ENCODE measurements at places on chromosomes 7 and 10. TPM values are rescaled to one million over a fixed set of nuclear protein-coding genes. Genes with fewer than 3 reads are reported as not detected.

Gene TSPAN13
- 0.40 TPM for total RNA-seq

Gene AKR1C3
- 6.0 TPM for total RNA-seq

Gene PTF1A
- not detected for total RNA-seq

Gene GDF2
- not detected for total RNA-seq

Gene PAPOLB
- total RNA-seq, result not detected

Gene FBH1
- total RNA-seq, result 61.6 TPM

DNA sequence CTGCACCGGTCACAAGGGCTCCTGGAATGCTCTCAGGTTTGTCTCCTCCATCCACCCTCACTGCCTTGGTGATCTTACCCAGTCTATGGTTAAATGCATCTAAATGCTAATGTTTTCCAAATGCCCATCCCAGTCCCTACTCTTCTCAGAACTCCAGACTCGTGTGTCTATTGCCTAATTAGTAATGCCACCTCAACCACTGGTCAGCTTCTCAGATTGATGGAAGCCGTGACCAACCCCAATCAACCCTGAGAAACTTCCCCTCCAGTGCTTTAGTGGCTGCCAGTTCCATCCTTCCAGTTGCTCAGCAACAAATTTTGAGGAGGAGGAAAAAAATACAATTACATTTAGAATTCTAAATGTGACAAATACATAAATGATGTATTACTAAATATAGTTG, 18.6 kb downstream of the NUDCD3 start:
- DNase-seq, result no peak

DNA sequence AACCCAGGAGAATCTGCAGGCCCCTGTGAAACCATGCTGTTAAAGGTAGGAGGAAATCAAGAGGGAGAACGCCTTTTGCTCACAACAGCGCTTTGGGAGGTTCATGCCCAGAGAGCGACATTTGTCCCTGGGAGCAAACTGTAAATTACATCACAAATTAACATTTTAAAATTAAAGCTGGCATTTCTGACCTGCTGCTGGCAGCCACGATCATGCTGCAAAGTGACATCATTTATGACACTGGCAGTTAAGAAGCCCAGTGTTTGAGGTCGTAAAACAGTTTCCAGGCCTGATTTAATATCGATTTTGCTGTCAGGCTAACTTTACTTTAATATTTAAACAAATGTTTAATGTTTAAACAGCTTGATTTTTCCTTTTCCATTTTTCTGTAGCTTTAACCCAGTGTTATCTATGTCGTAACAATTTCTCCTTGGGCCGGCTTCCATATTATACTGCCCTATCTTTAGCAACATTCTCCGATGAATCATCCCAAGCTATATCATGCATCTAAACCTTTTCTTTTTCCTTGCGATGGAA, 86.5 kb upstream of the NPVF start:
- DNase-seq, result no peak

GRCh38 chr7:25698451-25699113, 453.4 kb upstream of the NFE2L3 start:
- DNase-seq, result no peak

GRCh38 chr7:98284335-98285036, 3.0 kb downstream of the BRI3 start:
- no peak for DNase-seq

GRCh38 chr10:30384701-30385201, 35.7 kb upstream of the MTPAP start:
- no peak for DNase-seq

- DNase-seq, result peak; percentile 48
Measured at GRCh38 chr7:128869138-128869943, 6.7 kb downstream of the ATP6V1F start.

GRCh38 chr7:20906801-20907453, 120.2 kb upstream of the SP8 start:
- no peak for DNase-seq

GRCh38 chr7:112572669-112573301, 92.0 kb downstream of the LSMEM1 start:
- no peak for DNase-seq

DNA sequence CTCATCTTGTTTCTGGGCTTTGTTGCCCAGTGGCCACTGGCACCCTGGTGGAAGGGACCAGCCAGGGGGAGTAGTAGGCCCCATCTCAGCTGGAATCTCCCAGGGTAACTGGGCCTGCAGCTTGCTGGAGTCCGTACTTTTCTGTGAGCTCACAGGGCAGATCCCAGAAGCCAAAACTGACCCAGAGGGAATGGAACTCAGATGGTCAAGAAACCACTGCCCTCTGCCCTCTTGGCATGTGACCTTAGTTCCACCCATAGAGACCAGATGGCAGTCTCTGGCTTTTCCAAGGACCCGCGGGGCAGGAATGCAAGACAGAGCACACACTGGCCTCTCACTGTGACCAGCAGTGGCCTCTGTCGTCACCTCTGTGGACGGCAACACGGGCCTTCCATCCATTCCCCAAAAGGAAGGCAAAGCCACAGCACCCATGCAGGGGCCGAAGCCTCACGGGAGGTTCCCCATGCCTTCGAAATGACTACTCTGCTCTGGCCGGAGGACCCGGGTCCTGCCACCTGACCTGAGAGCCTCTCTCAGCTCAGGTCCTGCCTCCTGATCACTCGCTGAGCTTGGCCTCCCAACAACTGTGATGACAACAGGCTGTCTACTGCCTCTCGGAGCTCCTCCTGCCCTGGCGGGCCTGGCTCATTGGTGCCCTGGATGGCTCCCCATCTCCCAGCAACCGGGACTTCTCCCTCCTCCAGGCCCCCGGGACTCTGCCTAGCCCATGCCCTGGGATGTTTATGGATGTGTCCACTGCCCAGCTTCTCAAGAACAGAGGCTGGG, 29.9 kb downstream of the MYL10 start:
- DNase-seq, result no peak

- DNase-seq, result peak; percentile 56
Measured at GRCh38 chr10:70115948-70116682, 16.5 kb downstream of the AIFM2 start.

DNA sequence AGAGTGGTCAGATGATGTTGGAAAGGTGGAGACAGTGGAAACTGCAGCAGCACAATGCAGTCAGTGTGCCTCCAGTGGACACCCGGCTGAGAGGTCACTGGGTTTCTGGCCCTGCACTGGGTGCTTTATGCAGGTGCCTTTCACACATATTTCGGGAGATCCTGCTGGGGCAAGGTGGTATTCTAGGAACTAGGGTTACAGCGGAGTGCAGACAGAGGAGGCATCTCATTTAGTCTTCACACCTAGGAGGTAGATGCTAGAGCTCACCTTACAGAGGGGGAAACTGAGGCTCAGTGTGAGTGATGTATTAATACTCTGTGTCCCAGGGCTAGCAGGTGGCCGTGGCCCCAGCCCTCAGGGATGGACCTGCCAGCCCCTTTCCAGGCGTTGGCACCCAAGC, 103.9 kb upstream of the KCTD7 start:
- no peak for DNase-seq

- DNase-seq, result no peak
Measured at GRCh38 chr7:82729172-82730030, 285.8 kb upstream of the CACNA2D1 start.

- no peak for DNase-seq
Measured at GRCh38 chr10:103960103-103960502, 6.8 kb upstream of the SLK start.

- DNase-seq, result no peak
Measured at GRCh38 chr7:124029396-124030188, 3.3 kb downstream of the TMEM229A start.

DNA sequence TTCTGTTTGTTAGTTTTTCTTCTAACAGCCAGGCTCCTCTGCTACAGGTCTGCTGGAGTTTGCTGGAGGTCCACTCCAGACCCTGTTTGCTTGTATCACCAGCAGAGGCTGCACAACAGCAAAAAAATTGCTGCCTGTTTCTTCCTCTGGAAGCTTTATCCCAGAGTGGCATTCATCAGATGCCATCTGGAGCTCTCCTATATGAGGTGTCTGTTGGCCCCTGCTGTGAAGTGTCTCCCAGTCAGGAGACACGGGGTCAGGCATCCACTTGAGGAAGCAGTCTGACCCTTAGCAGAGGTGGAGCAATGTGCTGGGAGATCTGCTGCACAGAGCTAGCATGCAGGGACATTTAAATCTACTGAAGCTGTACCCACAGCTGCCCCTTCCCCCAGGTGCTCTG, 26.7 kb upstream of the CROT start:
- DNase-seq, result no peak

DNA sequence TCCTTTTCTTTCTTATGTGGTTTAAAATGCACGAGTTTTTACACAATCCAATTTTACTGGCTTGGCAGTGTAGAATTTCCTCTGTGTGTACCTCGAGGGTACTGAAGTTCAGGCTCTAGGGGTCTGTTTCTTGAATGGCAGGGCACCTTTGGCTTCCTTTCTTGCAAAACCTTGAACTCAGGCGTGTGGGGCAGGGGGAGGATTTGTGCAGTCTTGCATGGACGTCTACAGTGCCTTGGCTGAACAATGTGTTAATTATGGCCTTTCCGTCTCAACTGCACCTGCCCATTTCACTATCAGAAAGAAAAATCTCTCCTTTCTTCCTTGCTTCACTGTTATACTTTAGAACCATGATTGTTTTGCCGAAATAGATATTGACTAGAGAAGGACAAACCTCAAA, 570.9 kb downstream of the INHBA start:
- DNase-seq, result no peak

DNA sequence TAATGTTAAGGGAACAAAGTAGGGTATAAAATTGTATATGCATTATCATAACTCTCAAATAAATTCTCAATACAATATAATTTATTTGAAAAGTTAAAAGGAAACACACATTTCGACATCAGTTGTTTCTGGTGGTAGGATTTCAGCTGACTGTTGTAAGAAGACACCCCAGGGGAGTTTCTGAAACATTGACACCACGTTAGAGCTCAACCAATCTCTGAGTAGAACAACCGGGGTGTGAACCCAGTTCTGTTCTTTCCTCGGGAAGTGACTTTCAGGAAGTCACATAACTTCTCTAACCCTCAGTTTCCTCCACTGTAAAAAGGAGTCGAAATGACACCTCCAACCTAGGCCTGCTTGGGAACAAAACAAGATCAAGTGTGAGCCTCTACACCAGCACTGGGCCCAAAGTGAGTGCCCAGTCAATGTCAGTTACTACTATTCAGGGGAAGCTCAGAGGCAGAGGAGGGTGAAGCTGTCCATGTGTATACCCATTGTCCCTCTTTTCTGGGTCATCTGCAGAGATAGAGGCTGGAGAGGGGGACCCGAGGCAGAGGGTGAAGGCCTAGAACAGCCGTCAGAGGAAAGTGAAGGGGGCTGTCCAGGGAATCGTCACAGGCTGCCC, 67.1 kb downstream of the AOAH start:
- no peak for DNase-seq

- DNase-seq, result no peak
Measured at GRCh38 chr10:72167118-72167517, 48.7 kb upstream of the ANAPC16 start.

DNA sequence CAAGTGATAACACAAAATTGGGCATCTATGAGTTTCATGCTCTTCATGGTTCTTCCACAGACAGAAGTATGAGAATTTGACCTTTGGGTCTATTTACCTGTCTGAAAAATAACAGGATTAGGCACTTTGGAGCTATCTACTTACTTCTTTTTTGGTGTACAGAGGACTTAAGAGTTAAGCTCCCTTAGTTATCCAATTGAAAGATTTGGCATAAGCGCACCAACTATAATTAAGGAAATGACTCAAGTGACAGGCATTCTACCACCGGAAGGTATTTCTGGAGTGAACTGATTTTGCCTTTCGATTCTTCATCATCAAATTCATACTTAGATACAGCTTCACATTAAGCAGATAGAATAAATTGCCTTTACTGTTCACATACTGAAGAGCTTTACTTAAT, 43.9 kb downstream of the IFIT5 start:
- DNase-seq, result no peak

DNA sequence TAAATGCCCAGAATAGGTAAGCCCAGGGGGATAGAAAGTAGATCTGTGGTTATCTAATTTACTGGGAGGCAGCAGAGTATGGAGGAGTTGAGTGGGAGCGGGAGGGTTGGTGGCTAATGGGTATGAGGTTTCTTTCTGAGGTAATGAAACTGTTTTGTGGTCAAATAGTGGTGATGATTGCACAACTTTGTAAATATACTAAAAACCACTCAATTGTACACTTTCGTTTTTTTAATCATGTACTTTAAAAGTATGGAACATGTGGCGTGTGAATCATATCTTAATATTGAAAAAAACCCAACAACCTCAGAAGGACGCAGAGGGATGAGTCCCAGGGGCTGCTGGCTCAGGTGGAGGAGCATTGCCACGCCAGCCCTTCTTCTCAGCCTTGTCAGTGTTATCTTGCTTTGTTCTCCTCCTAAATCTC, 118.1 kb downstream of the WDR11 start:
- DNase-seq, result no peak

DNA sequence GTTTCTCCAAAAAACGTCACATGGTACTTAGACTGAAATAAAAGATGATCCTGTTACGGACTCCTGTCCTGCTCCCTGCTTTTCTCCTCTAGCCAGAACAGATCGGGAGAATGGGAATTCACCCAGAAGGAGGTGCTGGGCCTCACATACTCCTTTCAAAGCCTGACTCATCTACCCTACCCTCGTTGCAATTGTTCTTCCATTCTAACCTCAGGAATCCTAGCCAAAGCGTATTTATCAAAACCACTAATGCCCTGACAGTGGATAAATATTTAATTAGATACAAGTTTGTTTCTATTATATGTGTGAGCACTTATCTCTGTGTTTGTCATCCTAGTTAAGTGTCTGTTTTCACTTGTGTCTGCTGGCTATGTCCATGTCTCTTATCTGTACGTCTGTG, 21.7 kb downstream of the ZCWPW1 start:
- DNase-seq, result no peak

GRCh38 chr7:91776171-91776570, 104.3 kb downstream of the MTERF1 start:
- DNase-seq, result no peak

DNA sequence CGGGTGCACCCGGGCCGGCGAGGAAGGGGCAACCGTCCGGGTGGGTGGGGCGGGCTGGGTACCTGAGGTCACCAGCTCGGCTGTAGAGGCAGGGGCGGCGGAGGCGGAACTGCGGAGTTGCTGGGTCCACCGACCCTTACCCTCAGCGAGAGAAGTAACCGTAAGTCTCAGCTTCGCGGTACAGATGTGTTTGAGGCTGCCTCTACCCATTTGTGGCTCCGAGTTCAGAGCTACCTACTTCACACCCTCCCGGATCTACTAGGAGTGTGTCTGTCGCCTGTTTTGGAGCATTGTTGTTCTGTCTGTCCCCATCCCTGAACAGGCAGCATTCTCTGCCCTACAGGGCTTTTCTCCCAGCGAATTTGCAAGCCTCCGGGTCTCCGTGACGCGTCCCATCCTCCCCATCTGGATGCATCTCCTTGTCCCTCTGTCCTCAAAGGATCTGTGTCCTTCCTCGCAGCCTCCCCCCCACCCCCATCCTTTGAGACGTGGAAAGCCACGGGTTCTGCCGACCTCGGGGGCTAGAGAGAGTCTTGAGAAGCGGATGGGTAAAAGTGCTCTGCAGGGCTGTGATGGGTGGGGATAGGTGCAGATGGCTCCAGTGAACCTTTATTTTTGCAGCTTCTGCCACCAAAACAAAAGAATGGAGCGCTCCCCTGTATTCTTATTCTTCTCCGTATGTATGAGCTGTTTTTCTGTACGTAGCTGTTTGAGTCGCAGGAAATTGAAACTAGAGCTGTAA, 757 bp downstream of the ANKIB1 start:
- DNase-seq, result peak; percentile 39
